ENCODE measurements at places on chromosomes 3 and 15.
A peak's percentile ranks its signal among the peaks of the same experiment; 100 is the strongest.

DNA sequence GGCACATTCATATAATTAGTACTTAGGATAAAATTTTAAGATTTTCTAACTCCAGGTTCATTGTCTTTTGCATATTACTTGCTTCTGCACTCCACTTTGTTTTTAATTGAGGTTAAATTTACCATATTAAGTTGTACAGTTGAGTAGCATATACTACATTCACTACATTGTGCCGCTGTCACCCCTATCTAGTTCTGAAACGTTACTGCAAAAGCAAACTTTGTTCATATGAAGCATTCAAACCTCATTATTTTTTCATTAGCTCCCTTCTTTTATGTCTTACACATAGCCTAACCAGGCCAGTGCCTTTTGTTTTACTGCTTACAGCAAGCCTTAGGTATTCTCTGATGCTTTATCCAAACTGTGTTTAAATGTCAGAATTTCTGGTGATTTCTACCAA is 183.1 kb upstream of the CGNL1 start:
- DNase-seq: no peak

GRCh38 chr3:185691622-185692021 is 105.5 kb downstream of the SENP2 start:
- DNase-seq: no peak

- DNase-seq: no peak
Measured at GRCh38 chr3:182241766-182242488, 530.2 kb downstream of the SOX2 start.

DNA sequence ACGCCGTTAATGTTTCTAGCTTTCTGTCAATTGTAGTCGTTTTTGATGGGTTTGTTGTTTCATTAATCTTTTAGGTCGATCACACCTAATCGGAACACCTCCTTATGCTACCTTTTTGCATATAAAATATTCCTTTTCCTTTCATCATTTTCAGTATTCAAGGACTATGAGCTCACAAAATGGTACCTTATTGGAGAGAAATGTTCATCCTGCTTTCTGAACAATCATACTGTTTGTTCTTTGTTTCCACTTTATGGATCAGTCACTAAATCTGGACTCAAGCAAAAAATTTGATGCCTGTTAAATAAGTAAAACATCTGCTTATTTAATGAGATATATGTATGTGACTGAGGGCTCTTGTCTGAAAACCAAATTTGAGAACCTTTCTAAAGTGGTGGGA is 1.1 kb downstream of the KIF15 start:
- DNase-seq: no peak

- DNase-seq: peak; percentile 35
Measured at GRCh38 chr3:195546130-195546560, 3.0 kb upstream of the PPP1R2 start.

DNA sequence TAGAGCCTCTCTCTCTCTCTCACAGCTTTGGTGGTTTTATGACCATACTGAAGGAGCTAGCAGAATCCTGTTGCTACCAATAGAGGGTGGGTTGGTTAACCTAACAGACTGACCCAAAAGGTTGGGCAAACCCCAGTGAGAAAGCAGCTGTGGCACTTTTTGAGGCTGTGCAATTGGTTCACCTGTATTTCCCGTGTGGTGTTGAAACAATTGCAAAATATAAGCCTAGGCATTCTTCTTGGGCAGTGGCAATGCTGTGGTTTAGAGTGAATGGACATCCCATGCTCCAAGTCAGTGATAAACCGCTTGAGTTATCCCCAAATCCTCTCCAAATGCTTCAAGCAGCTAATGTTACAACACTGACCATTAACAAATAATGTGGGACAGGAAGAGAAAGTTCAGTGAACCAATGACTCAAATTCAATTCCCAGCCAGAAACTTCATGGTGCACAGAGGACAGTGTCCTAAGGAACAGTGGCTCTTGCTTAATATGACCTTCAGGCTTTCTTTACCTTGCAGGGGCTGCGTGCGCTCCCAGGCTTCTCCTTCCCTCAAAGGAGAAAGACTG is 261.9 kb upstream of the ICE2 start:
- no peak for DNase-seq

- DNase-seq: no peak
Measured at GRCh38 chr3:33217866-33218445, 654 bp downstream of the SUSD5 start.

DNA sequence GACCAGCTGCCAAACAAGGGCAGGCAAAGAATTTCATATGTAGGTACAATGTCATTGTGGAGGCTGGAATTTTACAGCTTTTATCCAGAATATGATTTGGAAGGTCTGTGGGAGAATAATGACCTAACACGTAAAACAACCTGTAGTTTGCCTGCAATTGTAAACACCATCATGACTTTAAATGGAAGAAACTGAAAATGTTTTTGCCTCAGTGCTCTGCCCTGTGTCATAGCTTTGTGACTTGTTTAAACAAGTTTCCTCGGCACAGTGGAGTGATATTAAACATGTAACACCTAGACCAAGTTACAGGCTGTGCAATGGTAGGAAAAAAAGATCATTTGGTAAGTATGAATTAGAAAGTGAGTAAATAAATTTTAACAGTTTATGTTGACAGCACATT is 171.6 kb upstream of the MBNL1 start:
- DNase-seq: no peak

DNA sequence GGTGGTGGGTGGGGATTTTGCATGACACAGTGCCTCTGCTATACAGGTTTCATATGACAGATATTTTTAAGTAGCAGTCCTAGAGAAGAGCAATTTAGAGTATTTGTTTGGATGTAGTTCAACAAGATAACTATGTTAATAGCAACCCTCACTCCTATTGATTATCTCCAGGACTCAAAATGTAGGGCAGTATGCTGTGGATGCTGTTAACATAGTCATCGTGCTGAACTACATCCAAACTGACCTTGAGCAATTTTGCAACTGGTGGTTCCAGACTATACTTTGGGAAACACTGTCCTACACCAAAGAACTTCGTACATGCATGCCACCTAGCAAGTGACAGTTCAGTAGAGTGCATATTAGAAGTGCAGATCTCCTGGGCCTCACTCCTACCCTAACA is 117.6 kb downstream of the IL5RA start:
- DNase-seq: no peak

- DNase-seq: no peak
Measured at GRCh38 chr3:120559242-120560061, 36.7 kb upstream of the NDUFB4 start.

GRCh38 chr3:157913741-157914150 is 192.5 kb downstream of the SHOX2 start:
- DNase-seq: no peak

DNA sequence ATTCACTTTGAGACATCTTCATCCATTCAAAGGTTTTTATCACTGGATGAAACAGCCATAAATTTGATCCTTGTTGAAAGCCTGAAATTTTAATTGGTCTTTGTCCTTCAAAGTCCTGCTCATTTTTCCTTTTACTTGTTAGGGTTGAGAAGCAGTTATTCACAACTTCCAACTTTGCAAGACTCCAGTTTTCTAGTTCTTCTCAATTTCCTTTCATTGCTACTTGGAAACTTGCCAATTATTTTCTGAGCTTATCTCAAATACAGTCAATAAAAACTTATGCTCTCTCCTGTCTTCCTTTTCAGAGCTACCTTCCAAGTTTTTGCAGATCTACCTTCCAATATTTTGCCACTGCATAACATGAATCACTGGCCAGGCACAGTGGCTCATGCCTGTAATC is 23.7 kb upstream of the CD276 start:
- DNase-seq: no peak

DNA sequence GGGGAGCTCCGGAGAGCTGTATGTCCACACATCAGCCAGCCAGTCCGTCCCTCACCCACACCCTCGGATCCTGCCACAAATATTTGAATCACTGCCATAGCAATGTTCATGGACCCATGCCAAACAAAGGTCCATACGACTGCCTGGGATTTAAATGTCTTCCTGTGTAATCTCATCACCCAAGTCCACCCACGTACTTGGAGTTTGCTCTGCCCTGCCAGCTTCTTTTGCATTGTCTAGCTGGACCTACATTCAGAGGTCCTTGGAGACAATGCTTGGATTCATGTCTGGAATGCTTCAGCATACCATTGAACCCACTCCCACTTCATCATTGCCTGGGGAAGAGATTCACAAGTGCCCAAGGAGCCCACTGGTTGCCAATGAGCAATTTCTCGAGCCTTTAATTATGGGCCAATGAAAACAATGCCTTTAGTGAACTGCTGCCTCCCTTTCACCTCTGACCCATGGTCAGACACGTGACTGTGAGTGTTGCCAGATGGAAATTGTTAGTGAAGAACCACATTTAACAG is 90.4 kb upstream of the PHLDB2 start:
- no peak for DNase-seq

DNA sequence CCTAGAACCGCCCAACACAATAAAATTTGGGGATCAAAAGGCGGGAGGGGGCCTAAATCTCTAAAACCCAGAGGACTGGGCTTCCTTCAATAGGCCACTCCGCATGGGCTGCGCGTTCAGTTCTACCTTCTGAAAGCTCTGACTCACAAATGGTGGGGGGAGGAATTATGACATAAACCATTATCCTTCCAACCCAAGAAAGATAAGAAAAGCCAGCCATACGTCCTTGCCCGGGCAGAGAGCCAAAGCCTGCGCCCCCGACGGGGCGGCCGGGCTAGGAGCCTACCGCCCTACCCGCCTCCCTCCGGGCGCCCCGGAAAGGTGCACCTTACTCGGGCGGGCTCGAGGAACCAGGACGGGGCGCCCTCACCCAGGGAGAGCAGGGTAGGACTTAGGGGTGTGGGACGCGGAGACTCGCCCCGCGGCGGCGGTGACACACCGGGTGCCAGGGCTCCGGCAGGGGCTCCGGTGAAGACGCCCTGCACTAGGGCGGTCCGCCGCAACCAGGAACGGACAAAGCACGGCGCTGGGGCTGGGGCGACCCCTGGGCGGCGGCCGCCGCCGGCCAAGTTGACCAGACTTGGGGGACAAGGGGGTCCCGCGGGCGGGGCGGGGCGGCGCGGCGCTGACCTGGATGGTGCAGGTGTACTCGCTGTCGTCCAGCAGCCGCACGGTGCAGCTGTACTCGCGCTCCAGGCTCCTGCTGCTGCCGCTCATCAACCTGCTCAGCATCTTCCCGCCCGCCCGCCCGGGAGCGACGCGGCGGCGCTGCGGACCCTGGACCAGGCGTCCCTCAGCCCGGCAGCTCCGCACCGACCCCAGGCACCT is 534 bp downstream of the FRMD5 start:
- DNase-seq: peak; percentile 30

DNA sequence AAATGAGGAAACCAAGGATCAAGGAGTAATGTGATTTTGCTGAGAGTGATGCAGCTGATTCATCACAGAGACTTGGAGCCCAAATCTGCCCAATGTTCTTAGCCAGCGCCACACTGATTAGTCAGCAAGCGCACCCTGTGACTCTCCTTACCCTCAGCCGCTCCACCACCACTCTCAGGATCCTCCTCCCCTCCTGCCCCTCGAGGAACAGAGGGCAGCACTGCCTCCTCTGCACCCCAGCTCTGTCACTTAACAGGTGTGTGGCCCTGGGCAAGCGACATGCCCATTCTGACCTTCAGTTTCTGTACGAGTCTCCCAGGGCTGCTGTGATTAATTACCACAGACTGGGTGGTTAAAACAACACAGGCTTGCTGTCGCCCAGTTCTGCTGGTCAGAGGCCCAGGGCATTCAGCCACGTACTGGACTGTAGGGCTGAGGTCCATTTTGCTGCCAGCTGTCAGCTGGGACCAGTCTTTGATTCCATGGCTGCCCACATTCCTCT is 36.1 kb upstream of the HRH1 start:
- no peak for DNase-seq

GRCh38 chr3:51949121-51949520 is 6.1 kb upstream of the GPR62 start:
- no peak for DNase-seq

DNA sequence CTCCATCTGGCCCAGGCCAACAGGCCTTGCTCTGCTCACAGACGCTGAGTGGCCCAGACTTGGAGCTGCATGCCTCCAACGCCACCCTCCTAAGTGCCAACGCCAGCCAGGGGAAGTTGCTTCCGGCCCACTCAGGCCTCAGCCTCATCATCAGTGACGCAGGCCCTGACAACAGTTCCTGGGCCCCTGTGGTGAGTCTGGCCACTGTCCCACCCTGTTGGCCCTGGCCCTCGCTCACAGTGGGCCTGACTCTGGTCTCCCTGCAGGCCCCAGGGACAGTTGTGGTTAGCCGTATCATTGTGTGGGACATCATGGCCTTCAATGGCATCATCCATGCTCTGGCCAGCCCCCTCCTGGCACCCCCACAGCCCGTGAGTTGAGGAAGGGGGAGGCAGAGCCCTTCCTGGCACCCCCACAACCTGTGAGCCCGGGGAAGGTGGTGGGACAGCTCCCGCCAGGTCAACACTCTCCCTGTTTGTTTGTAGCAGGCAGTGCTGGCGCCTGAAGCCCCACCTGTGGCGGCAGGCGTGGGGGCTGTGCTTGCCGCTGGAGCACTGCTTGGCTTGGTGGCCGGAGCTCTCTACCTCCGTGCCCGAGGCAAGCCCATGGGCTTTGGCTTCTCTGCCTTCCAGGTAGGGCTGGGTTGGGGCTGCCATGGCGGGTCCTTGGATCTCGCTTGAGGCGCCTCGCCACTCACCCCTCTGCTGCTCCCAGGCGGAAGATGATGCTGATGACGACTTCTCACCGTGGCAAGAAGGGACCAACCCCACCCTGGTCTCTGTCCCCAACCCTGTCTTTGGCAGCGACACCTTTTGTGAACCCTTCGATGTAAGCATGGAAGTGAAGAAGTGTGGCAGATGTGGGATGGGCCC is 10.0 kb downstream of the NT5DC2 start:
- DNase-seq: no peak

DNA sequence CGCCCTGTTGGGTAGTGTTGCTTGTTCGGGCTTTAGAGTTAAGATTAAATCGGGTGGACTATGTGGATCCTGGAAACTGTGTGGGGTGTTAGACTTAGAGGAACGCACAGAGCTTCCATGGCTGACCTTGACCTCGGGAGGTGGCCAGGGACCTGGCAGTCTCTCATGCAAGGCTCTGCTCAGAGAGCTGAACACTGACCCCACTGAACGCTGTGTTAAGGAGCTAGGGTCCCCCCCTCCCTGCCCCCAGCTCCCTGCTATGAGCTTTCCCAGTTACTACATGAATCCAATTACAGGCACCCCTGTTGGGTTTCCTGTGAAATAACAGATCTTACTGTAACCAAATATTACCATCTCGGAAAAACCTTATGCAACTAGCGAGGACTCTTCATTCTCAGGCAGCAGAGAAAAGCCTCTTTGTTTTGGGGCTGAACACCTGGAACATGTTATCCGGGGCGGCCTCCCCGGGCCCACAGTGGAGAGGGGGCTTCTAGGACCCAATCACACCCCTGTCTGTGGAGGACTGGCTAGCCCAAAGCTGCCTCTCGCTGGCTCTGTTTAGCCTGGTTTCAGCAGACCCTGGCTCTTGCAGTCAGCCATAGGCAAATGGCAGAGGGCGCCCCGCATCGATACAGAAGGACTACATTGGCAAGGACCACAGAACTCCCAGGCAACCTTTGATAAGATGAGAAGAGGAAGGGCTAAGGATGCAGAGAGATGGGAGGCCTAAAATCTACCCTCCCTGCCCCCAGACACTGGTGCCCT is 25.8 kb upstream of the ALDH1A3 start:
- DNase-seq: no peak

- DNase-seq: peak; percentile 23
Measured at GRCh38 chr3:20185331-20185678, 701 bp downstream of the SGO1 start.

Measured in stimulated activated CD4-positive, alpha-beta T cell treated with anti-CD3 and anti-CD28 coated beads, Interleukin-2, amount 100 ng/mL, for 24 hours (primary cell).